ENCODE measurements at places on chromosomes 16 and 17. TPM values are rescaled to one million over a fixed set of nuclear protein-coding genes. Genes with fewer than 3 reads are reported as not detected.

The CA5A gene
- polyA plus RNA-seq, result not detected

The CLEC19A gene
- not detected for polyA plus RNA-seq

The CTF1 gene
- polyA plus RNA-seq, result 4.3 TPM

The CORO7 gene
- 42.5 TPM for polyA plus RNA-seq

The KARS1 gene
- 70.4 TPM for polyA plus RNA-seq

GRCh38 chr16:81601601-81602255 lies 157.1 kb downstream of the CMIP start:
- peak; percentile 52 for DNase-seq

DNA sequence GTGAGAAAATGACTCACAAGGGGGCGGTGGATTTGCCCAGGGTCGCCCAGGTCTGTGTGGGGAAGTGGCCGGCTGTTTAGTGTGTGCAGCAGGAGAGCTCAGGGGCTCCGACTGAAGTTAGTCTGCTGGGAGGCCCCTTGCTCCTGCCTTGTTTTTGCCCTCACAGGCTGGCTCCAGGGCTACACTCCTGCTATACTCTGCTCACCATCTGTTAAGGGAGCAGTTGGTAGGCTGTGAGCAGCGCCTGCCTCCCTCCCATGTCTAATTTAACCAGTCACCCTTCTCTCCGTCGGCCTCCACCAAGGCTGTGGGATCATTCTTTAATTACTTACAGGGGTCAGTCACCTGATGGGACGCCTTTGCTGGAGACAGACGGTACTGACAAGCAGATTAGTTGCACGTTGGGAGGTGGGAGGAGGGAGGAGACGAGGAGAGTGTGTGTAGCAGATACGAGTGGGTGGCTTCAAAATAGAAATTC lies 35.5 kb downstream of the KSR1 start:
- DNase-seq, result no peak

GRCh38 chr17:27543464-27543856 lies 87.2 kb downstream of the KSR1 start:
- no peak for DNase-seq

DNA sequence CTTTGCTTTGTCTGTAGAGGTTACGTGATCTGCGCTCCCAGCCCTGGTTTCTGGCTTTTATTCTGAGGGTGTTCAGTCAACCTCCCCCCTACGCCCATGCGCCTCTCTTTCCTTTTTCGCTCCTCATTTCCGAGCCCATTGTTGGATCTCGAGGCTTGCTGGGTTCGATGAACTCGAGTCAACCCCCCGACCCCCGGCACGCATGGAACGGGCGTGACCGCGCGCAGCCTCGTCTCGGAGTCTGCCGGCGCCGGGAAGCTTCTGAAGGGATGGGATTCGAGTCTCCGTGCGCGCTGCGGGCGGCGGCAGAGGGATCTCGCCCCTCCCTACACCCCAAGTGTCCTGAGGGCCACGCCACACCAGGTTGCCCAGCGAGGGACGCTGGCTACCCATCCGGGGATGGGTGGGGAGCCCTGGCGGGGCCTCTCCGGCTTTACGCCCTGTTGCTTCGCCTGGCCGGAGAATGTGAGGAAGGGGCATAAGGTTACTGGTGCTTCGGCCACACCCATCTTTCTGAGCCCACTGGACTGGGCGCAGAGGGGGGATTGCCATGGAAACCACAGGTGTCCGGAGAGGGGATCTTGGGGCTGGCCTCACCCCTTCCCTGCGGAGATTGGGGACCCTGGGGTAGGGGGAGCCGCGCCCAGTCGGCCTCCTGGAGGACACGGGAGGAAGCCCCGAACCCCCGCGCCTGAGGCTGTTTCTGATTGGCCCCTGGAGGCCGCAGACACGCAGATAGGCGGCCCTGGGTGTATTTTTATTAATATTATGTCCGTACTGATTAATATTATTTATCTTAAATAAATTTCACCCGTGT lies 1.8 kb downstream of the MAPT start:
- DNase-seq, result no peak

GRCh38 chr17:72710834-72711233 lies 381.7 kb downstream of the SLC39A11 start:
- DNase-seq, result no peak

DNA sequence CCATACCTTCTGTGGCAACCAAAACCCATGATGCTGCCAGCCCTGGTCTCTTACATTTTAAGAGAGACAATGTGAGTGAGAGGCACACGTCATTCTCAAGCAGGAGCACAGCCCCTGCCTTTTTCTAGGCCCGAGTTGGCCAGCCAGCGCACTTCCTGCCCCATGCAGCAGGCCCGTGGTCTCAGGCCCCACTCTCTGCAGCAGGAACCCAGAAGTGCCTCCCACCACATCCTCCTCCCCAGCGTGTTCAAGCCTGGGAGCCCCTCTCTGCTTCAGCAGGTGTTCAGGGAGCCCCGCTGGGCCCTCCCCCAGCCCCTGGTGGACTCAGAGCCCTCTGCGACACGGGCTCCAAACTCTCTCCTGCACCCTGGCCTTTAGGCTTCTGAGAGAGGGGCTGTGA lies 30.5 kb downstream of the ITGAE start:
- DNase-seq, result no peak

DNA sequence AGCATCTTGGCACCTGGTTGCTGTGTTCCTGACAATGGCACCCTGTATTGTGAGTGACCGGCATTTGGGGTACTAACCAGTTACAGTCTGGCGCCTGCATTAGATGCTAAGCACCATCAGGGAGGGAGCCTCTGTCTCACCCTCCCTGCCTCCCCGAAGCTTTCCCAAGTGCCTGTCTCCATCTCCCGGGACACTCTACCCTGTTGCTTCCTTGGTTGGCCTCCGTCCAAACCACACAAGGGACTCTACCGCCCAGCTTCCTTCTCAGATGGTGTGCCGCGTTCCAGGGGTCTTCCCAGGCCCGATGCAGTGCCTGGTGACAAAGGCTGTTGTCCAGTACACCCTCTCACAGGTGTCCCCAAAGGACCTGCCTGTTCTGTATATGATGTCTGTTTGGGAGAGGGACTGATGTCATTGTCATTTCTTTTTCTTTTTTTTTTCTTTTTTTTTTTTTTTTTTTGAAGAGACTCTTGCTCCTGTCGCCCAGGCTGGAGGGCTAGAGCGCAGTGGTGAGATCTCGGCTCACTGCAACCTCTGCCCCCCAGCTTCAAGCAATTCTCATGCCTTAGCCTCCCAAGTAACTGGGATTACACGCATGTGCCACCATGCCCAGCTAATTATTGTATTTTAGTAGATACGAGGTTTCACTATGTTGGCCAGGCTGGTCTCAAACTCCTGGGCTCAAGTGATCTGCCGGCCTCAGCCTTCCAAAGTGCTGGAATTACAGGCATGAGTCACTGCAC lies 6.7 kb downstream of the SNN start:
- DNase-seq, result peak; percentile 41

DNA sequence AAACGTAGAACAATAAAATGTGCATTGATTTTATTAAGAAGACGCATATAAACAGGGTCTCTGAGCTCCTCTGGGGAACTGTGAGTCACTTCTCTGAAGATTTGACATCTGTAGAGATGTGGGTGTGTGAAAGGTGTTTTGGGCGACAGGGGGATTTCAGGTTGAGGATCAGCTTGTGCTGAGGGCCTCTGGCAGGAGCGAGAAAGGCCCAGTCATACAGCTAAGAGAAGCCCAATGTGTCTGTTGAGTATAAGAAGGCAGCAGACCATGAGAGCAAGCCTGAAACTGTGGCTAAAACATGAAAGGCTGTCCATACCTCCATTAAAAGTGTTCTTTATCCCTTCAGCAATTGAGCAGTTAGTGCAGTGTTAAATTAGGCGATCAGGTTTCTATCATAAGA lies 406.5 kb upstream of the MON1B start:
- DNase-seq, result no peak
